ENCODE measurements at places on chromosomes 13 and 19.

DNA sequence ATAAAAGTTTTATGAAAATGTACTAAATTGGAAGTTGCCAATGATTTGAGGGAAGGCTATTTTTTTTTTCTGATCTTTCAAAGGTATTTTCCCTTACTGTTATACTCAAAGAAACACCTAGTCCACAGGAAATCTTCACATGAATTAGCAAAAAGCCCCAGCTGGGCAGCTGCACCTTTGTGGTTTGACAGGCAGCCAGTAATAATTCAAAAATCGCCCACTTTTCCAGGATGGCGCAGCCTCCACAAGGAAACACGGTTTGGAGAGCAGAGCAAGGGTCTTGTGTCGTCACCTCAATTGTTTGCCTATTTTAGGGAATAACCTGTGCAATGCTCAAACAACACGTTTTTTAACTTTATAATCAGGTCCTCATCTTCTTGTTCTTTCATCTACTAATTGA, 324.9 kb upstream of the GPC6 start:
- no peak for DNase-seq

- no peak for DNase-seq
These were observed 20.4 kb downstream of the COG6 start for GRCh38 chr13:39675904-39676303.

DNA sequence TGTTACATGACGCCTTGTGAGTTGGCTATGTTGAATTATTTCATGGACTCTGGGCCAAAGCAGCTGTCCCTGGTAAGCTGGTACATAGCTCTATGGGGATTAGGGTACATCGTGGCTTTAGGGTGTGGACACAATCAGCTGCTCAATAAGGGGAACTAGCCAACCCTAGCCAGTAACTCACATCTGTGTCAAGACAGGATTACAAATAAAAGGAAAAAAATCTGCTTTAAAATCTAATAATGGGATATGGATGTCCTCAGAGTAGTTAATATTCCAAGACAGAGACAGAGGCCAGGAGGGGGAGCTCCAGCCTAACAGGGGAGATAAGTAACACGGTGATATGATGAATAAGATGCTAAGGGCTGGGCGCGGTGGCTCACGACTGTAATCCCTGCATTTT, 21.1 kb upstream of the ZNF766 start:
- peak; percentile 43 for DNase-seq

- no peak for DNase-seq
These were observed 59.4 kb upstream of the FARP1 start for GRCh38 chr13:98083507-98083906.

DNA sequence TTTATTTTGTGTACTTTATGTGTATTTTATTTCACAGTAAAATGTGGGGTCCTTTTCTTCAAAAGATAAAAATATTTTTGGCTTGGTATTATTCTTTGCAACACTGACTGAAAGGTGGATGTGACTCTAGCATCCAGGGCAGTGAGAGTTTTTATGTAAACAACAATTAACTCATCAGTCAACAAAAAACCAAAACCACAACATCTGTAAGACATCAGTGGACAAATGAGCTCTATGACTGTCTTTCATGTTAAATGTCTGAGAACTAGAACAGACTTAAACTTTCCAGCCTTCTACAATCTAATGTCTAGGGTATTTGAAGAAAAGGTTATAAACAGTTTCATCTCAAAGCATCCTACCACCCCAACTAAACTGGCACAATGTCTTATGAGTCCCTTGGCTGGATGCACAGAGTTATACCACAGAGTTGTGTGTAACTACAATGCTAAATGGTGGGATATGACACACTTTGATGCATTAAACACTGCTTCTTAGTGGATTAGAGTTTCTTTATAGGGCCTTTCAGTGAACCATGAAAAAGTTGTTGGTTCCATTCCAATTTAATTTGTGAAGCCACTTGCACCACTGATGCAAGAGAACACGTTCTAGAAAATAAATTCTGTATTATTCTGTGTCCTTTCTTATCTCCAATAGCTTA, 544.2 kb upstream of the KLF12 start:
- no peak for DNase-seq

DNA sequence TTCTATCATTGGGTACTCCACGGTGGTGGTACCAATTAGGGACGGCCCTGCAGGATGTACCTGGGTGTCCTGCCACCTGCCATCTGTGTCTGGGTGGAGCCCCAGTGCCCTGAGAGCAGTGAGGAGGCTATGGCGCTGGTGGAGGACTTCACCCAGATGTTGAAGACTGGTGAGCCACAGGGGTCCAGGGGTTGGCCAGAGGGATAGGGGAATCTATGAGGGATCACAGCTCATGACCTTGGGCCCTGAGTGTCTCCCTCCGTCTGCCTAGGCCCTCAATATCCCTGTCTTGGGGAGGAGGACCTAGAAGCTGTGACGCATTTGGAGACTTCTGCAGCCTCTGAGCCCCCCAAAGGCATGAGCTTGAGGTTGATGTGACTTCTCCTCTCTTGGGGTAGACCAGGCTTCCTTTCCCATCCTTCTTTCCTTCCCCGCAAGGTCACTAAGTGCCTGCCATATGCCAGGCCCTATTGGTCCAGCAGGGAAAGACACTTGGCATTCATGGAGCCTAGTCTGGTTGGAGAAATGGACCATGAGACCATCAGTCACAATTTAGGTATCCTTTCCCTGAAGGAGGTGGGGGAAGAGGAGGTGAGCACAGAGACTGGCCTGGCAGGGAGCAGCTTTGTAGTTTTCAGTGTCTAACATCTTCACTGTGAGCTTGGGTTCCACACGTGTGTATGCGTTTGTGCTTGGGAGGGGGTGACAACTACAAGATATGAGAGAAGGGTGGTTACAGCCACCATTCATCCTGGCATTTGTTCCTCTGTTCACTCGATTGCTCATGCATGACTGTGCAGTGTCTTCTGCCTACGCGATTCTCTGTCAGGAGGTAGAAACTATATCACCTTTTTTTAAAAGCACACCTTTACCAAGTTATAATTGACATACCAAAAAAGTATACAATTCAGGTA, 5.1 kb upstream of the MZF1 start:
- DNase-seq: no peak

- no peak for DNase-seq
These were observed 136.8 kb downstream of the TBC1D4 start for GRCh38 chr13:75345193-75345592.

GRCh38 chr13:51221674-51222036, 543 bp upstream of the FAM124A start:
- DNase-seq: no peak

DNA sequence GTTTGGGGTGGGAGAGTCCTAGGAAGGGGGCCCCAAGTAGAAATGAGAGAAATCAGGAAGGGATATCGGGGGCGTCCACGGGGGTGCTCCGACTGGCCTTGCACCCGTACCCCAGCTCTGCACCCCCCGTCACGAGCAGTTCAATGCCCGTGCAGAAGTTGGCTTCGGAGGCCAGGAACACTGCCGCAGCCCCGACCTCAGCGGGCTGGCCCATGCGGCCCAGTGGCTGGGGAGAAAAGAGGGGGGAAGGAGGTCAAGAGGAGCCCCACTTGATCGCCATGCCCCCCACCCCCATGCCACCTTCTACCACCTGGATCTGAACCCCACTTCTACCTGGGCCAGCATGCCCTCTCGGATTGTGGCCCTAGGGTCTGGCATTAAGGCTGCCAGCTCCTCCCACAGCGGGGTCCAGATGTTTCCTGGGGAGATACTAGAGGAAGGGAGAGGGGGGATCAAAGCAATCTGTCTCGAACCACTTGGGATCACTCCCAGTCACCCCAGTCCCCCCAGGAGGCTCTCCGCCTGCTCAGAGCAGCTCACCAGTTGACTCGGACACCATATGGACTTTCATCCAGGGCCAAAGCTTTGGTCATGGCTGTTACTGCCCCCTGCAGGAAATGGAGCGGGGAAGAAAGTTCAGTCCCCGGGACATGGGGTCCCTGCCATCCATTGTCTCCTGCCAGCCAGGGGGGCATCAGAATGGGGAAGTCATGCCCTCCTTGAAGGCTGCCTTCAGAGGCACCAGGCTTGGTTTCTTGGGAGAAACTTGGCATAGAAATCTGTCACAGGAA, 2.5 kb upstream of the BCAT2 start:
- DNase-seq: no peak

DNA sequence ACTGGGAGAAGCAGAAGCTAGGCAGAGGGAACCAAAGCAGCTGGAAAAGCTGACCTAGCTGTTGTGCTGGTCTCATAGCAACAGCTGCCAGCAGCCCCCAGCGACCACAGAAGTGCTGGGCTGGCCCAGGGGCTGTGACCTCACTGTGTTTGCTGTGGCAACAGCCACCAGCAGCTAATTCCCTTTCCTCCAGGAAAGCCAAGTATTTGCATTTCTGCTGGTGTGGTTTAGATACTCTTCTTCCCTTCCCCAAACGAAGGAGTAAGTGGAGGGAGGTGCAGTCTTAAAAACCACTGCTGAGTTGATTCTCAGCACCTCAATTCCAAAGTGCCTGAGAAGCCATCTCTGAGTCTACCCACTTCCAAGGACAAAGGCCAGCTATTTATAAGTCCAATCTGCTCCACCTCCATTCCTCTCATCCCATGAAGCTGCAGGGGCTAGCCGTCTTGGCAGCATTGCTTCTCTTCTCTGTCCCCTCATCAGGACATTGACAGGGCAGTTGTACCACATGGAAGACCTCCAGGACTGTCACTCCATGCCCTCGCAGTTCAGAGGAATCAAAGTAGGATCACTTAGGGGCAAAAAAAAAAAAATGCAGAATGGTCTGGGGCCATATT, 11.5 kb upstream of the CCDC97 start:
- DNase-seq: no peak

DNA sequence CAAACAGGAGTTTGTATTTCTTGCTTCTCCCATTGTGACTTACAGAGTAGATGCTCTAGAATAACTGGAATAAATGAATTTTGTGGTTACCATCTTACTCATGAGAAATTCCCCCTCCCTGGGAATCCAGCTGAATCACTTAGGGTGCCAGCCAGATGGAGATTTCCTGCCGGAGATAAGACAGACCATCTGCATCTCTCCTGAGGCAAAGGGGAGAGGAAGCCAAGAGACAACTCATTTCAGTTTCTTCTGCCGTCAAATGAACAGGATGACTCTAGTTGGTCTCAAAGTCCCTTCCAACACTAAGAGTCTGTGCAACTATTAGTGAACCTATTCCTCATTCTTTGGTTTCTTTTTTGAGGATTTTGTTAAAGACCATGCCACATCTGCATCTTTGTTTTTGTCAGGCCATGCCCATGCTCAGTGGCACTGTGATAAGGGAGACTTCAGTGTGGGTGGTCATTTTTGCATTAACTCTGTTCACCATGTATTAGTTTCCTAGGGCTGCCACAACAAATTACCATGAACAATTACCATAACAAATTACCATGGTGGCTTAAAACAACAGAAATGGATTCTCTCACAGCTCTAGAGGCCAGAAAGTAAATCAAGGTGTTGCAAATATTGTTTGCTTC, 112.8 kb downstream of the NDFIP2 start:
- DNase-seq: no peak

- DNase-seq: no peak
These were observed 76.6 kb upstream of the POMP start for GRCh38 chr13:28582225-28582891.

DNA sequence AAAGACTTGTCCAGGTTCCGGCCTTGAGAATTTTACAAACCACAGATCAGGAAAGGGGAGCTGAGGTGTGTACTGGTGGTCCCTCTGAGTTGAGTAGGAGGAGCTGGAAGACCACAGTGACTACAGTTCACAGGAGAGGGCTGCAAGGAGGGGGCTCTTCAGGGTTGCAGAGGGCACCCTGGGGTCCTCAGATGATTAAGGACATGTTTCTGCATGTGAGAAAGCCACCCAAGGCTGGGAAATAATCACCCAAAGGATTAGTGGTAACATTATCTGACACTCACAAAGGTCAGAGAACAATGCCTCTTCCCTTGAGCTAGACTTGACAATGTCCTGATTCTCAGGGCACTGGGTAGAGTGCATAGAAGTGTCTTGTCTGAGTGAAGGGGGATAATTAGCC, 540.4 kb downstream of the IRS2 start:
- no peak for DNase-seq

- DNase-seq: no peak
These were observed 1.2 kb upstream of the TMEM86B start for GRCh38 chr19:55229789-55230182.

GRCh38 chr13:32142956-32143375, 111.4 kb downstream of the FRY start:
- DNase-seq: no peak

- no peak for DNase-seq
These were observed 1.9 kb upstream of the ZNF552 start for GRCh38 chr19:57816652-57817051.

DNA sequence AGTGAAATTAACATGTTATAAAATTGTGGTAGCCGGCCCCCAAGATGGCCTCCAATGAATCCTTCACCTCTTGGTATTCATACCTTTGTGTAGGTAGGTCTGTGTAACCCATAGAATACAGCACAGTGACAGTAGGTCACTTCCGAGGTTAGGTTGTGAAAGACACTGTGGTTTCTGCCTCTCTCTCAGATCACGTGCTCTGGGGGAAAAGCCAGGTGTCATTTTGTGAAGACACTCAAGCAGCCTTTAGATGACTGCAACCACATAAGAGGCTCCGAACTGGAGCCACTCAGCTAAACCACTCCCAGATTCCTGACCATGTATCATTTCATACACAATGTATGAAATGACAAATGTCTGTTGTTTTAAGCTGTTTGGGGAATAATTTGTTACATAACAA, 9.8 kb upstream of the USPL1 start:
- peak; percentile 45 for DNase-seq

GRCh38 chr13:89204435-89204834, 1533.3 kb downstream of the SLITRK5 start:
- no peak for DNase-seq

DNA sequence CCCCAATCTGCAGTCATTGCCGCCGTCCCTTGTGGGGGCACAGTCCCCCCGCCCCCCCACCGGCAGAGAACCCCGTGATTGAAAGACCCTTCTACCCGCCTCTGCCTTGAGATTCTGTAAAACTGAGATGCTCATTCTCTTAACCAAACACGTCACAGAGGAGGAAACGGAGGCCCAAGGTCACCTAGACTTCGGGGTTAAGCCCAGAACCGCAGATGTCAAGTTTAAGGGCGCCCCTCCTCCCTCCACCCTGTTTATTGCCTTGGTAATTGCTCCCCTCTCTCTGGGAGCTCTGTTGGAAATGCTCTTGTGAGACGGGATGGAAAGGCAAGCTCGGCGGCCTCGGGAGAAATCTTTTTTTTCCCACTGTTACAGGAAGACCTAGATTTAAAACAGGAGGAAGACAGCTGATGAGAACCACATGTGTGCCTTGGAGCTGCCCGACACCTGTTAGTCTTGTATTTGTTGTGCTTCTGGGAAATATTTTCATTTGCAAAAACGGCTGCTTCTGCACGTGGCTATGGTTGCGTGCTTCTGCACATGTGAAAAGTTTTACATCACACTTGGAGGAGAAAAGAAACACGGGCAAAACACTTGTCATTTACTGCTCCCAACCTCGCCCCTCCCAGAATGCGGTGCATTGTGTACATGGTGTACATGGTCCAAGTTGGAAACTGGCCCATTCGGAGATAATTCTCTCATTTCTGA, 1.1 kb upstream of the MED26 start:
- no peak for DNase-seq
